ENCODE measurements at places on chromosomes 6 and 20.

GRCh38 chr6:132592855-132593254, 3.3 kb upstream of the TAAR5 start:
- DNase-seq: no peak

DNA sequence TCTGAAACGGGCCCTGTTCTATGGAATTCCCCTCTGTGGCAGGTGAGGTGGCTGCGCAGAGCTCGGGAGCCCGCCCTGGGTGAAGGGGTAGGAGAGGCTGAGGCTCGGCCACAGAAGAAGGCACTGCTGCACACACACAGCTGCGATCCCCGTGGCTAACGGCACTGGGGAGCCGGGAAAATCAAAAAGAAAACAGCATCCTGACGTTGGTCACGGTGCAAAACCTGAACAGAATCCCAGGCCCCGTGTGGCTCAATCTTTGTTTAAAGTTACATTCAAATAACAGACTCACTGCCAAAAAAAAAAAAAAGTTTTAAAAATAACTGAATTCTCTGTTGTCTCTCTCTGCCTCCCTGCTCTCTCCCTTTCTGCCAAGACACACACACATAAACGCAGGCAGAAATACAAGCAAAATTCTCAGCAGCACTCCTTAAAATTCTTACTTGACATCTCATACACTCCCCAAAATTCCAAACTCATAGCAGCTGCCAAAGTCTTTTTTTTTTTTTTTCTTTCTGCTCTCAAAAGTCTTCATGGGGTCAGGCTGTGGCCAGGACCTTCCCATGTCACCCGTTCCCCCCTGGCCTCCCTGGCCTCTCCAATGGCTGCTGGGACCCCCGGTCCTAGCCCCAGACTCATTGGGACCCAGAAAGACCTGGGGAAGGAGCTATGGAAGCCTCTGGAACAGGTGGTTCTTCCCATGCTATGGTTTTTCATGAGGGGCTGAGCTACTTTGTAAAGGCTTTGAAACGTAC, 248.8 kb downstream of the TTLL2 start:
- DNase-seq: no peak

- no peak for DNase-seq
Observed at GRCh38 chr20:8228315-8228714, 96.2 kb downstream of the PLCB1 start.

GRCh38 chr20:36304786-36305495, 1.2 kb upstream of the DLGAP4 start:
- DNase-seq: no peak

DNA sequence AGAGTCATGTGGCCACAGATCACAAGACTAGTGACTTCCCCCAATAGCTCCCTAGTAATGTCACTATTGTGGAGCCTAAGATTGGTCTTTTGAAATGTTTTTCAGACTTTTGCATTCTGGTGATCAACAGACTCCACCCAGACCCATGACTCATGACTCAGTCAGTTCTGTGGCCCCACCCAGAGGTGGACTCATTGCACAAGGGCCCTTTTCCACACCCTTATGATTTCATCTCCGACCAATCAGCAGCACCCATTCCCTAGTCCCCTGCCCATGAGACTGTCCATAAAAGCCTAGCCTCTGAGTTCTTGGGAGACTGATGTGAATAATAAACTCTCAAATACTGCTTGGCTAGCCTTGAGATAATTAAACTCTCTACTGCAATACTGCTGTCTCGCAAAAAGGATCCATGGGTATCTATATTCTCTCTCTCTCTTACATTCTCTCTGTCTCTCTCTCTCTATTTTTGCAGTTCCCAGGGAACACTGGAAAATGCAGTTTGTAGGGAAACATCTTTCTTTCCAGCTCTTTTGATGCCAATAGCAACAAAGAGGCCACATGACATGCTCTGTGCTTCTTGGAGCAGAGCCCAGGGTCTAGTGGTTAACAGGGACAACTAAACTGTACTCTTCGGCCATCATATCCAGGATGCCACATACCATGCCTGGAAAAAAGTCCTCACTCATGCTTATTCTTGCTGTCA, 71.3 kb upstream of the IYD start:
- DNase-seq: peak; percentile 70
